Upper lobe of right lung (tissue), 1 donor: ENCODE measurements at places on chromosomes 4 and X. TPM values are rescaled to one million over a fixed set of nuclear protein-coding genes. Genes with fewer than 3 reads are reported as not detected.

Gene GLRA2
- total RNA-seq, result not detected

Gene BEND2
- not detected for total RNA-seq

Gene HS3ST1
- total RNA-seq, result 1.5 TPM

DNA sequence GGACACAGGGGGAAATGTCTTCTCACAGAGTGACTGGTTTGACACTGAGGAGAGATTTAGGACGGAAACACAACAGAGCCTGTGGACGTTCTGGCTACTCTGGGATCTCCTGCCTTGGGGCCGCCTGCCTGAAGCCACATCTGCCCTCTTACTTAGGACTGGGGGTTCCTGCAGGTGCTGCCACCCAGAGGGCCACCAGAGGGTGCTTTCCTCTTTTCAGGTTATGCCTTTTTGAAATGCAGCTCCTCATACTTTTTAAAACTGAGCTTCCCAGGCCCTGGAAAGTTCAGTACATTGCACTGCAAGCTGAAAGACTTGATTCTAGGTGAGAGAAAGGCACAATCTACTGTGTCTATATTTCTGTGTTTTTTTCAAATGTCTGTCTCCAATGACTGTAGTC, 92.2 kb upstream of the PGRMC2 start:
- no peaks in the 10 kb centered on the region for H3K4me1 ChIP-seq
- no peak overlapping the region for H3K27ac ChIP-seq
- H3K4me3 ChIP-seq, result no peak overlapping the region
- no peaks in the 10 kb centered on the region for H3K27me3 ChIP-seq
- DNase-seq, result no peak

Gene CLCN4
- total RNA-seq, result 9.8 TPM

- peak; percentile 16 for DNase-seq
- H3K27ac ChIP-seq, result no peak overlapping the region
- no peaks in the 10 kb centered on the region for H3K36me3 ChIP-seq
- no peak overlapping the region for H3K4me3 ChIP-seq
- H3K27me3 ChIP-seq, result no peaks in the 10 kb centered on the region
These were observed 25.6 kb downstream of the DHRSX start for GRCh38 chrX:2474963-2475726.

- no peaks in the 10 kb centered on the region for H3K4me1 ChIP-seq
- H3K27me3 ChIP-seq, result no peaks in the 10 kb centered on the region
- peak overlapping the region; percentile 48 for H3K4me3 ChIP-seq
- H3K27ac ChIP-seq, result peak overlapping the region; percentile 74
These were observed 25.0 kb upstream of the BCORL1 start for GRCh38 chrX:129957241-129958082.

DNA sequence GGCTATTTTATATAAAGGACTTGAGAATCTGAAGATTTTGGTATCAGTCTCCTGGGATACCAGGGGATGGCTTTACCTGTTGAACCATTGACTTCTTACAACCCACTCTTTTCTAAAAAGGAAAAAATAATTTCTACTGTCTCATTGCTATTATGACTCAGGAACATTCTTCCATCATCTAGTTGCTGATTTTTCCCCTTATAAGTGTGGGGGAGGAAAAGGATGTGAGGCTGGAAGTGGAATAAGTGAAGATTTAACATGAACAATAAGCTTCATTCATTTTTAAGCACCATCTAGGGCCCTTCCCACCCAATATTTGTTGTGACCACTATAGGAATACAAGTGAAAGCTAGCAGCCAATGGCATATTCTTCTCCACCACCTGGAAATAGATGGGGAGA, 10.6 kb upstream of the MND1 start:
- no peak for DNase-seq
- no peaks in the 10 kb centered on the region for H3K4me1 ChIP-seq
- no peaks in the 10 kb centered on the region for H3K36me3 ChIP-seq
- no peaks in the 10 kb centered on the region for H3K27me3 ChIP-seq

DNA sequence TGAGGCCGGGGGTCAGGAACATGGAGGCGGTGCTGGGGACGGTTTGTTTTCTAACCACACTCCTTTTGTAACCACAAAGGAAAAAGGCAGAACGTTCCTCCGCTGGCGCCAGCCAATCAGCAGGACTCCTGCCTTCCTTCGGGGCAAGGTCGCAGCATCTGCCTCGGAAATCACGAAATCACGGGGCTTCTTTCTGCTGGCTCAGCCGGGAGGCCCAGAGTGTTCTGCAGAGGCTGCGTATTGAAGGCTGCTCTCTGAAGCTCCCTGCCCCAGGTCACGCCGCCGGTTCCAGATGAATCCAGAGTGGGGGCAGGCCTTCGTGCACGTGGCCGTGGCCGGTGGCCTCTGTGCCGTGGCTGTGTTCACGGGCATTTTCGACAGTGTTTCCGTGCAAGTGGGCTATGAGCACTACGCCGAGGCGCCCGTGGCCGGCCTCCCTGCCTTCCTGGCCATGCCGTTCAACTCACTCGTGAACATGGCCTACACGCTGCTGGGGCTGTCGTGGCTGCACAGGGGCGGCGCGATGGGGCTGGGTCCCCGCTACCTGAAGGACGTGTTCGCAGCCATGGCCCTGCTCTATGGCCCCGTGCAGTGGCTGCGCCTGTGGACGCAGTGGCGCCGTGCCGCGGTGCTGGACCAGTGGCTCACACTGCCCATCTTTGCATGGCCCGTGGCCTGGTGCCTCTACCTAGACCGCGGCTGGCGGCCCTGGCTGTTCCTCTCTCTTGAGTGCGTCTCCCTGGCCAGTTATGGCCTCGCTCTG, 9.4 kb downstream of the TMEM187 start:
- H3K27ac ChIP-seq, result peak overlapping the region; percentile 24
- no peaks in the 10 kb centered on the region for H3K36me3 ChIP-seq
- H3K4me3 ChIP-seq, result no peak overlapping the region
- DNase-seq, result peak; percentile 71

GRCh38 chr4:178081896-178082295, 639.7 kb upstream of the AGA start:
- no peaks in the 10 kb centered on the region for H3K4me1 ChIP-seq
- H3K27ac ChIP-seq, result no peak overlapping the region
- H3K36me3 ChIP-seq, result no peaks in the 10 kb centered on the region
- no peak overlapping the region for H3K4me3 ChIP-seq
- no peak for DNase-seq
- H3K27me3 ChIP-seq, result no peaks in the 10 kb centered on the region

- H3K36me3 ChIP-seq, result no peaks in the 10 kb centered on the region
- no peak overlapping the region for H3K4me3 ChIP-seq
- DNase-seq, result no peak
- H3K27ac ChIP-seq, result no peak overlapping the region
- no peaks in the 10 kb centered on the region for H3K4me1 ChIP-seq
These were observed 69.0 kb downstream of the ATOH1 start for GRCh38 chr4:93897559-93897958.

DNA sequence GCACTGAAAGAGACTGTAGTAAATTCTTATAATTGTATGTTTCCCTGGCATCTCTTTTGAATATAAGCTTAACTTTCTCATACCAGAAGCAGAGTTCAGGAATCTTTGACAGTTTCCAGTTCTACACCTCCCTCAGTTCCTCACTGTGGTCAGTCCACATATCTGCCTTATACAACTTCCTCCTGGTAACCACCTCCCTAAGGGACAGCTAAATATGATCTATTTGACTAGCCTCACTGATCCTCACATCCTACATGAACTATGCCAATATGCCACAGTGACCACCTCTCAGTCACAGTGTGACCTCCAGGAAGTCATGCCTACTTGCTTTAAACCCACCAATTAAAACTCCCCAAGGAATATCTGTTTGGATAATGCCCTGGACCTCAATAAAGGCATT, 51.6 kb upstream of the HDAC8 start:
- no peak overlapping the region for H3K4me3 ChIP-seq
- H3K27ac ChIP-seq, result no peak overlapping the region
- no peaks in the 10 kb centered on the region for H3K4me1 ChIP-seq
- no peak for DNase-seq
- H3K36me3 ChIP-seq, result no peaks in the 10 kb centered on the region

- no peaks in the 10 kb centered on the region for H3K4me1 ChIP-seq
- H3K27ac ChIP-seq, result no peak overlapping the region
- no peak overlapping the region for H3K4me3 ChIP-seq
- H3K36me3 ChIP-seq, result no peaks in the 10 kb centered on the region
- DNase-seq, result no peak
These were observed 8.8 kb upstream of the BEX3 start for GRCh38 chrX:103367502-103367901.

GRCh38 chr4:3254302-3255131, 5.6 kb downstream of the MSANTD1 start:
- peak; percentile 47 for DNase-seq
- no peak overlapping the region for H3K27ac ChIP-seq
- H3K36me3 ChIP-seq, result no peaks in the 10 kb centered on the region
- H3K4me3 ChIP-seq, result no peak overlapping the region

DNA sequence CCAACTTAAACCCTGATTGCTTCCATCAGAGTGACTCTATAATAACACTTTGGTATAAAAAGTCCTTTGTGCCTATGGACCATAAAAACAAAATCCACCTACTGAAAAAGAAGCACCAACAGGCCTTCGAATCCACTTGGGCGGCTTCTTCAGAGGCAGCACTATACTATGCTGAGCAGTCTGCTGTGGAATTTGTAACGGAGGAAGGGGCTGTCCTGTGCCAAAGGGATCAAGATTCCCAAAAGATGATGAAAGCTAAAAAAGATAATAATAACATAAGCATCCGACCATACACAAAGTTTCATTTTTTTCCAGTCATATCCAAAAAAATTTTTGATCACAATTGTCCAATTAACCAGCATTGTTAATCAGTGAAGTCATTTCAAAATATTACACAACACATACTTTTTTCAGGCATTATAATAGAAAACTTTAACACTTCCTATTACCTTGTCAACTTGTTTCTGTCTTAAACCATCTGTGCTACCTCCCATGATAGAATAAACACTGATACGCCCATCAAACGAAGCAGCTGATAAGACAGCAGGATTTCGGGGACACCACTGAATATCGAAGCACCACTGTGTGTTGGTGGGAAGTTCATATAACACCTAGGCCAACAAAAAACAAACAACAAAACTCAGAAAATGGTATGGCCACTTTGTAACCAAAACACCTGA, 24.1 kb downstream of the SEC31A start:
- peaks cover 98% of the 10 kb centered on the region for H3K36me3 ChIP-seq
- H3K27me3 ChIP-seq, result no peaks in the 10 kb centered on the region
- no peak overlapping the region for H3K27ac ChIP-seq
